ENCODE measurements at places on chromosomes 2 and 18.

GRCh38 chr2:172448544-172449267 is 21.3 kb downstream of the ITGA6 start:
- DNase-seq: no peak

DNA sequence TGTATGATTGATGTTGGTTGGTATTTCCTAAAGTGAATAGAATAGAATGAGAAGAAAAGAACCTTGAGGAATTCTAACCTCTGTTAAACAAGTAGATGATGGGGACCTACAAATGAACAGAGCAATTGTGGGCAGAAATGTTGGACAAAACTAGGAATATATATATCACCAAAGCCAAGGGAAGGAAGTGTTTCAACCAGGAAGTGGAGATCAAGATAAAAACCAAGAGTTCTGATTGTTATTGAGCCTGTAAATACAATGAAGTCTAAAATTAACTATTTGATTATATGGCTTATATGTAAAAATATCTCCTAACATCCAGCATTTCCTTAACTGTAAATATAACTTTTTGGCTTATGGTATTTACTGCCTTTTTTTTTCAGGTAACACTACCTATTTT is 730.0 kb downstream of the SOCS6 start:
- no peak for DNase-seq

- no peak for DNase-seq
Observed at GRCh38 chr2:61633250-61633649, 95.1 kb upstream of the XPO1 start.

GRCh38 chr2:111032721-111033429 is 87.8 kb upstream of the BCL2L11 start:
- DNase-seq: no peak

DNA sequence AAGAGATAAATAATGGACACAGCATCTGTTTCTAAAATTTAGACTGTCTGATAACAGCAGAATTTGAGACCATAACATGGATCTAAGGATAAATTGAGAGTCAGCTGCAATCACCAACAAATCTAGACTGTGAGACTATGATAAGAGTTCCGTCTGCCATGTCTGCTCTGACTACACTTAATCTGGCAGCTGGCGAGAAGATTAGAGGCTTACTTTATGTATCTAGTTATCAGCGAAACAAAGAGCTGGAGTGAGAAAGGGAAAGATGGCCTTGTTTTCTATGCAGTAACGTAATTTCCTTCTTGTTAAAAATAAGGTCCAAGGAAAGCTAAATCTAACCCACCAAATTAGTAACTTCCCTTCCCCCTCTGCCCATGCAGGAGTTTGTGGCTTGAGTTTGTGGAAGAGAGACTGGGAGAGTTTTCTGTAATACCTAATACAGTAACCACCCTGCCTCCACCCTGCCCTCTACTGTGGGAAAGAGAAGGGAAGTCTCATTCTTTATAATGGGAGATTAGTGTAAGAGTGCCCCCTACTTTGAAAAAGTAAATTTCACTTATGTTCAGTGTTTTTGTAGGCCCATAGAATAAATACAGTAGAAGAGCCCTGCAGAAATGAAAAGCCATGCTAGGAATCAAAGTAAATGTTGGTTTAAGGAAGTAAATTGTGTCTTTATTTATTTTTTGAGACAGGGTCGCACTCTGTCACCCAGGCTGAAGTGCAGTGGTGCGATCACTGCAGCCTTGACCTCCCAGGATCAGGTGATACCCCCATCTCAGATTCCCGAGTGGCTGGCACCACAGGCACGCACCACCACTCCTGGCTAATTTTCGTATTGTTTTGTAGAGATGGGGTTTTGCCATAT is 27.5 kb downstream of the EML4 start:
- no peak for DNase-seq

DNA sequence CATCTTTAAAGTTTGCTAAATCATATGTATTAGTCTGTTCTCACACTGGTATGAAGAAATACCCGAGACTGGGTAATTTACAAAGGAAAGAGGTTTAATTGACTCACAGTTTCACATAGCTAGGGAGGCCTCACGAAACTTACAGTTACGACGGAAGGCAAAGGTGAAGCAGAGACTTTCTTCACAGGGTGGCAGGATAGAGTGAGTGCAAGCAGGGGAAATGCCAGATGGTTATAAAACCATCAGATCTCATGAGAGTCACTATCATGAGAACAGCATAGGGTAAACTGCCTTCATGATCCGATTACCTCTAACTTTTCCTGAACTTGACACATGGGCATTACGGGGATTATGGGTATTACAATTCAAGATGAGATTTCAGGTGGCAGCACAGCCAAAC is 1075.2 kb upstream of the NRXN1 start:
- no peak for DNase-seq

DNA sequence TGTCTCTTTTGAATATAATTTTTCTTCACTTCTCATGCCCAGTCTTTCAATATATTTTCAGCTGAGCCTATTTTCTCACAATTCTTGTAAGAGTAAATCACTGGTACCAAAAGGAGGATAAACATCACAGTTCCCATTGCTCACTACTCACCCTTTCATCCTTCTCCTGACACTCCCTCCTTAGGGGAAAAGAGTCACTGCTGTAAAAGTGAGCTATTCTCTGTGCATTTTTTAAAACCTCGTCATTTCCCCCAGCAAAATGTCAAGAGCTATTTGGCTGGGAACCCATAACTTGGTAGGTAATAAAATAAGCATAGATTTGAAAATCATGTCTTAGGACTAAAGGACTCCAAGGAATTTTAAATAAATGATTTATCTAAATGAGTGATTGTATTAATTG is 340.1 kb upstream of the GYPC start:
- DNase-seq: no peak

DNA sequence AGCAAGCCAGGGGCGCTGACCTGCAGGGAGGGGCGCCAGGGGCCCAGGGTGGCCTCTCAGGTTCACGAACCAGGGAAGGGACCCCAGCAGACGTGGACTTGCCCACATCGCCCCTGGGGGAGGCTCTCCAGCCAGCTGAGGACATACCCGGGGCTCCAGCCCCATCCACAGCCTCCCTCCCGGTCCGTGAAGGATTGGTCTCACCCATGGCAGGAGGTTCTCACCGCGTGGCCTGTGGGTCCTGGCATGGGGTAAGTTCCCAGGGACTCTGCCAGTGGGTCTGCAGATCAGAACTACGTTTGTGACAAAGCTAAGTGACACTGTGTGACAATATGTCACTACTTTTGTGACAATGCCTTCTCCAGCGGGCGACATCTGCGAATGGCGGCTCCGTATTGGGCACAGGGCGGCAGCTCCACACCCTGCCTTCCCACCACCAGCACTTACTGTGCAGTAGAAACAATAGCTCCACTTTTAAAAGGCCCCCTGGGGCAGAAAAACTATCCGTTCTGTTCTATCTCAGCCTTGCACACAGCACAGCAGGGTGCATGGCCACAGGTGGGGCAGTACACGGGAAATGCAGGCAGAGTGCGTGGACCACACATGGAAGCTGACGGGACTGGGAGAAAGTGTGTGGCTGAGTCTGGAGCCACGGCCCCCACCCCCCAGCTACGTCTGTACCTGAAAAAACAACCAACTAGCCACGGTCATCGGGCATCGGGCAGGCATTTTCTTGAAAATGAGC is 65.2 kb upstream of the CTDP1 start:
- DNase-seq: no peak

- DNase-seq: no peak
Observed at GRCh38 chr18:70197844-70198243, 7.6 kb downstream of the RTTN start.

DNA sequence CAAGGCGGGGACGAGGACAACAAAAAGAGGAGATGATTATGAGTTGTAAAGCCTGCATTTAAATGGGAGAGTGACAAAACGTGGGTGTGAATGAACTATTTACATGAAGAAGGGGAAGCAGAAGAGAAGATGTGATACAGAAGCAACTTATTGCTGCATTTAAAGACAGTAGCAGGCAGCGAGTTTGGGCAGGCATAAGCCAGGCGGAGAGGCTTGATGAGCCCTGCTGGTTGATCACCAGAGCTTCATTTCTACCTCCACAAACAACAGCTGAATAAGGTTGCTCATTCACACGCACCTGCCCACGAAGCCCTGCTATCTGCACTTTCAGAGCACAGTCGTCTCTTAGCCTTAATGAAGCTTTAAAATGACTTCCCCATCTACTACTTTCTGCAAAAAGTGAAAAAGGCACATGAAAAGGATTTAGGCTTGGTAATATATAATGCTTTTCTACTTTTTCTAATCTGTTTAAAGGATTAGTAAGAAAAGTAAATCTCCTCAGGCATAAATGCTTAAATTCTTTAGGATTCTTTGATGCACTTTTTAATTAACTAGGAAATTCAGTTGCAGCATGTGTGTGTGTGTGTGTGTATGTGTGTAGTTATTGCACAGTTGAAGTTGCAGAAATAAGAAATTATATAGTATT is 3.1 kb downstream of the SLC38A11 start:
- DNase-seq: no peak

- DNase-seq: no peak
Observed at GRCh38 chr2:68755071-68755470, 20.5 kb downstream of the ARHGAP25 start.

GRCh38 chr2:239392688-239393387 is 8.0 kb downstream of the HDAC4 start:
- no peak for DNase-seq

DNA sequence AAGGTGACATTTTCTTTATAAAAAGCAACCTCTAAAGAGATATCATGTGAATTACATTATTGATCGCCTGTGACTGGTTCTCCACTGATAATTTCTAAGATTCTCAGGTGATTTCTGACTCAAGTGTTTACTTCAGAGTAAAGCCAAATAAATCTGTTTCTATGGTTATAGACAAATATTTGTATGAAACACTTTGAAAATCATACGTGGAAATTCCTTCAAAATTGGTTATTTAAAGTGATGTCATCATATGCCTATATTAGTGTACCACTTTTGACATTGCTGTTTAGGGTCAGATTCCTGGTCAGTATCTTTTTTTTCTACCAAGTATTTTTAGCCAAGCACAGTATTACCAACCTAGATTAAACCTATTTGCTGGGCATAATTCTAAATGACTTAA is 881.3 kb upstream of the FAM98A start:
- no peak for DNase-seq

GRCh38 chr18:65436430-65436829 is 314.4 kb upstream of the CDH7 start:
- DNase-seq: no peak

- DNase-seq: no peak
Observed at GRCh38 chr2:47499621-47500309, 96.8 kb downstream of the MSH2 start.

DNA sequence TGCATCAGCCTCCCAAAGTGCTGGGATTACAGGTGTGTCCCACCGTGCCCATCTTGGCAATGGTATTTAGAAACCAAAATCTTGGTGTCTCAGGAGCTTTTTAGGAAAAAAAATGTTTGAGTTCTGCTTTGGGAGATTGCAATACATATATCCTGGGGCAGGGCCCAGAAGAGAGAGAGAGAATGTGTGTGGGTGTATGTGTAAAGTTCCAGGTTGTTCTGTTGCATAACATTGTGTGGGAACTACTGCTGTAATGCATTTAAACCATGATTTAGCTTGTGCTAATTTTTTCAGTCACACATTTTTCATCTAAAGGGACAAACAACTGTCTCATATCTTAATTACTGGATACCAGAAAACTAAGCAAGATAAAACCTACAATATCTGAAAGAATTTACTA is 70.8 kb upstream of the NABP1 start:
- DNase-seq: no peak

DNA sequence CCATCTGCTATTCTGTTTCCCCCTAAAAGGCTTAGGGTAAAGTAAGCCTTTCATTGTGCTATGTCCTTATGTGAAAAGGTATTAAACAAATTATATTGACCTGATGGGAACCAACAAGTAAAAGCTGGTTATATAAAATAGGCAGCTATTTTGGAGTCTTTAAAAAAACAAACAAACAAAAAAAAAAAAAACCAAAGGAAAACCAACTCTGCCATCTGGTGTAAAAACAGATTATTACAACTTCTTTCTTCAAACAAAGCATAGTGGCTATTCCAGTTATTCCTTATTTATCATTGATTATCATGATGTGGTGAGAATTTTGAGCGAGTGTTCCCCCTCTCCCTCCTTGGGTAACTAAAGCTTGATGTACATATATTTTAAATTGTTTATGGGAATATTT is 122.3 kb upstream of the FHL2 start:
- no peak for DNase-seq

- no peak for DNase-seq
Observed at GRCh38 chr2:209113026-209113425, 310.8 kb upstream of the MAP2 start.

GRCh38 chr2:105376010-105376409 is 22.8 kb downstream of the FHL2 start:
- no peak for DNase-seq

DNA sequence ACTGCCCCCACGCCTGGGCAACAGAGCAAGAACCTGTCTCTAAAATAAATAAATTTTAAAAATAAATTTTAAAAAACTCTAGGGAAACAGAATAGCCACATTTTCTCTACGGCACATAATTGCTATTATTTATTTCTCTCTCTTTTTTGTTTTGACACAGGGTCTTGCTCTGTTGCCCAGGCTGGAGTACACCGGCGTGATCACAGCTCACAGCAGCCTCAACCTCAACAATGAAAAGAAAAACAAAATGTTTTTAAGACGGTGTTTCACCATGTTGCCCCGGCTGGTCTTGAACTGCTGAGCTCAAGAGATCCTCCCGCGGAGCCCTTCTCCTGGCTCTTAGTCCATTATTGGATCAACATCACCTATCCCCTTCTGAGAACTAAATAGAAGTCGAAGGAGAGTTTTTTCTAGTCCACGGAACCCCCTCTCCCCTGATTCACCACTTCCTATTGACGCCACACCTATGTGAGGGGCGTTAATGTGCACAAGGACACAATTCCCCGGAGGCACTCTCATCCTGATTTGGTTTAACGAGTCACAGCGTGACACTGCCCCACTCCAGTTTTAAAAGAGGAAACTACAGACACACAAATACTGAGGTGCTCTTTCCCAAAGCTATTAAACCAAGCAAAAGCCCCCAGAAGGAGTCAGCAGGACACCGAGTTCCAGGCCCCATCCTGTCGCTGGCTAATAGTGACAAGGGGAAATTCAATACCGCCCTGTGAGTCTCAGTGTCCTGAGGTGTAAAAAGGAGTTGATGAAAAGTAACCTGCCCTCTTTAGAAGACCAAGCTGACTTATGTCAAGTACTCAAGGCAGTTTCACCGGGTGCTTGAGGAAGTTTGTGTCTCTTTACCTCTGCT is 1.1 kb downstream of the NPC1 start:
- DNase-seq: no peak
